ENCODE measurements at places on chromosomes 2 and 18.
A peak's percentile ranks its signal among the peaks of the same experiment; 100 is the strongest.

GRCh38 chr2:237600205-237600846 is 9.8 kb upstream of the RAB17 start:
- DNase-seq = no peak

GRCh38 chr2:43106559-43107527 is 119.6 kb downstream of the ZFP36L2 start:
- DNase-seq = no peak

DNA sequence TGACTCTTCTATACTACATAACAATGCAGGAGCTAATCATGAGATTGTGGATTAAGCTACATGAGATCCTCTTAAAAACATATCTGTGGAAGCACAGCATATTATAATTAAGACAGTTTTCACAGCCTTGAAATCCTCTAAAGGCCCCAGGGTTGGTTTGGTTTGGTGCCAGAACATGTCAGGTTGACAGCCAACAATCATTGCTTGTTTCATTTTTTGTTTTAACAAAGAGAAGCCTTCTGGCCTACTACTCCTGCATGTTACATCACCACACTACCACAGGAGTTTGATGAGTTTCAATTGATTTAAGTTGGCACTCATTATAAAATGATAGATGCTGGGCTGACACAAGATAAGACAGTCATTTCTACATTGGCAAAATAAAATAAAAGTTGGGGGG is 255.9 kb upstream of the ERBB4 start:
- no peak for DNase-seq

- DNase-seq = no peak
These were observed 32.5 kb downstream of the TET3 start for GRCh38 chr2:74017223-74017622.

GRCh38 chr2:98487806-98488189 is 43.1 kb downstream of the INPP4A start:
- DNase-seq = no peak

DNA sequence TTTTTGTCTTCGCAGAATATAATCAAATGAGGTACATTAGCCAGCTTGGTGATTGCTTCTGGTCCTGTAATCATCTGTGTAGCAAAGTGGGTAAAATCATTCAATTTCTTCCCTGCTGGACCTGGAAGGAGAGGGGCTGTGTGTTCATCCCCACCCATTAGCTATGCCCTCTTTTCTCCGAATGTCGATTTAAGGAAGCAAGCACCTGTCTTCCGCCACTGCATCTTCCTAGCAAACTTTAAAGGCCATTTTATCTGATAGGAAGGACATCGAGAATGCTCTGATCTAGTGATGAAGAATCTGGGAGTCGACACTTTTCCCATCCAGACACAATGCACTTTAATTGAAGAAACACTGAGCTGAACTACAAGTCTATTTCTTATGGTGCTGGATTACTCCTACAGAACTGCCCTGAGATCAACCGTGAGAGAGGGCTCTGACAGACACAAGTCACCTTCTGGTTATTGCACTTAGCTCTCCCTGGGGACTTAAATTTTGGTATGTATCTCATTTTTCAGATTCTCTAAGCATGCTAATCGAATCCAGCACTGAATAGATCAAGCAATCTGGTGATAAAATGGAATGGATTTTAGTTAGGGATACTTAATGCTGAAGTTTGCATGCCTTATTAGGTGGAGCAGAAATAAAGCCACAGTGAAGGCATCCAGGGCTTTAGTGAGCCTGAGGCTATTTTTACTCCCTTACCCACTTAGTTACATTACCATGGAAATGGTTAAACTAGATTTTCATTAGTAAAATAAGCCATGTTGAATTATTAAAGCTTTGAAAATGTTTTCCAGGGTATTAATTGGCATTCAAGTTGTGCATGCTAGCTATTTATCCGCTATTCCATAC is 1.3 kb downstream of the NYAP2 start:
- no peak for DNase-seq

DNA sequence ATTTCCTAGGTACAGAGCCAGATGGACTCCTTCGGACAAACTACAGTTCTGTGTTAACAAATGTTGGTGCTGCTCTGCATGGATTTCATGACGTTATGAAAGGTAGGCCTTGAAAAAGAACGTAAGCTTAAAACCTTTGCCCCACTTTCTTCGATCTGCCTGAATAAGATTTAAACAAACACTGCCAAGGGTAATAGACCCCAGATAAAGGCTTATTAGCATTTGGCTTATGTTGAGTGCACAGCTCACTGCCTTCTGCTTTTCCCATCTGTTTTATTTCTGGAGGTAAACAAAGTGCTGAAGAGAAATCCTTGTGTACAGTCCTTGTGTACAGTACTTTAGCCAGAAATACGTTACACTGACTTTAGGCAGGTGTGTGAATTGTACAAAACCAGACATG is 50.0 kb upstream of the STON1 start:
- no peak for DNase-seq

DNA sequence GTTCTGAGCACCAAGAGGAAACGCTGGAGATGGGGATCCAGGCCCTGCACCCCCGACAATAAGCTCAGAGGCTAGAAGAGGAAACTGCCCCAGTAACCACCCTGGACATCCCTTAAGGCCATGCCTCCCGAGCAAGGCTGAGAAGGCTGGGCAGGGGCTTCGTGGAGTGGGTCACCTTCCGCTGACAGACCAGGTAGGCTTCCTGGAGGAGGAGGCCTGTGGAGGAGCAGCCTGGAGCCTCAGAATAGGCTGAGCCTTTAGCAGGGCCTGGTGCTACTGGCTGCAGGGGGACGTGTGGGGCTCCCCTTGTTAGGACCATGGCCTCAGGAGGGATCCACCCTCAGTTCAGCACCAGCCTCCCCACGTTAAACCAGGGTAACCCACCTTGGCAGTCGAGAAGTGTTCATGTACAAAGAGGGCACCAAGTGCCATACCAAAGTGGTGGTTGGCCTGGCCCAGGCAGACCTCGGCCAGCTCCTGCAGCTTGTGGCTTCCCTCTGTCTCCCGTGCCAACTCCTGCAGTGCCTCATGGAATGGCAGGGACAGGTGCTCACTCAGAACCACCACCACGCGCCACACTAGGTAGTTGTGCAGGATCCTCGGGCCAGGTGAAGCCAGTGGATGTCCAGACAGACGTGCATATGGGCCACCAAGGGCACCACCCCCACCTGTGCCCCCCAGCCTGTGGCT is 28.5 kb upstream of the ALPP start:
- DNase-seq = no peak

- DNase-seq = peak; percentile 71
These were observed 331.6 kb downstream of the KCNS3 start for GRCh38 chr2:18209934-18210639.

- DNase-seq = no peak
These were observed 78.1 kb downstream of the SPHKAP start for GRCh38 chr2:228103379-228103778.

- DNase-seq = no peak
These were observed 132.6 kb downstream of the SEPTIN10 start for GRCh38 chr2:109481196-109481555.

- DNase-seq = peak; percentile 32
These were observed 252.6 kb downstream of the RND3 start for GRCh38 chr2:150234787-150235446.

- DNase-seq = no peak
These were observed 95.4 kb downstream of the ITGB1BP1 start for GRCh38 chr2:9327873-9328352.

DNA sequence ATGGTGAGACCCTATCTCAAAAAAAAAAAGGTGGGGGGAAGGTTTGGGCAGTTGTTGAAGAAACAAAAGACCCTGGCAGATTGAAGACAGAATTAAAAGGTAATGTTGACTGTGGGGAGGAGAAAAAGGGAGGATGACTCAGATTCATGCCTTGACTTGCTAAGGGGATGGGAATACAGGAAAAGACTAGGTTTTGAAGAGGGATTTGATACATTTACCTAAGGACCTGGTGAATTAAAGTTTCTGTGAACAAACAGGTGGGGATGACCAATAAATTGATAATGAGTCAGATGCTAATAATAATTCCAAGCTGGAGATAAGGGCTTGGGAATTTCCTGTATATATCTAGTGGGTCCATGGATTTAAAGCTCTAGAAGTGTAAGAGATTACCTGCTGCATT is 27.6 kb downstream of the TTR start:
- no peak for DNase-seq

DNA sequence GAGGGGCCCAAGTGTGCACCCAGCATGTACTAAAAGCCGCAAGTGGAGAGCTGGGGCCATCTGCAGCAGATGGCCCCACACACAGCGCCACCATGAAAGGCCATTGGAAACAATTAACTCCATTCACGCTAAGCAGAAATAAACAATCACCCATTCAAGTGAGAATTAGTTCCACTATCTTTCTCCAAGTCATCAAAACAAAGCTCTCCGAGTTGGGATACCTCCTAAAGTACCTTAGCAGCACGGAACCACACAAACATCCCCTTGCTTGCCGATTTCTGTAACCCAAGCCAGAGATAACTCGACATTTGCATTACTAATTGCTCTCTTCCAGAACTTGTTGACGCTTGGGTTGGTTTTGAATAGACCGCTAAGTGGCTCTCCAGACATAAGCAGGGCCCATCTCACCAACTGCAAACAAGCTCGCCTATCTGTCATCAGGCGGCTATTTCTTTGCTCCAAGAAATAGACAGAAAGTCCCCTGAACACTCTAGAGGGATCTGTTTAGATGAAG is 840.6 kb upstream of the SALL3 start:
- DNase-seq = no peak

DNA sequence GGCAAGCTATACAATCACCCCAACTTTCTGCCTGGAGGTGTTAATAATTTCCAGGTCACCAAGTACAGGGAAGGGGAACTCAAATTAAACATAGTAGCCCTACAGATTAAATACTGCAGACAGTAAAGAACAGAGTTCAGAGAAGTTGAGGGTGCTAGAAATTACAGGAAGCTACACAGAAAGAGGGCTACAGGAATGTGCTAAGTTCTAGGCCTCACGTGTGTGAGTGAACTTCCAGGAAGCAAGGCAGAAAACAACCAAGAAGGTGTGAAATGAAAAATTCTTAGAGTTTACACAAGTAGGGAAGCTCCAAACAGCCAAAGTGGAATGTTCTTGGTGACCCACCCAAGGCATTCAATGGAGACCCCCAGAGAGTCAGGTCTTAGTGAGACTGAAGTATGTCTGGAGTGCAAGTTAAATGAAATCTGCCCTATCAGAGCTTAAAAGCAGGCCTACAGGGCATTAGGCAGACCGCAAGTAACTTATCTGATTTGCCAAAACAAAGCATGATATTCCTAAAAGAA is 58.1 kb upstream of the RNU4ATAC start:
- DNase-seq = no peak

DNA sequence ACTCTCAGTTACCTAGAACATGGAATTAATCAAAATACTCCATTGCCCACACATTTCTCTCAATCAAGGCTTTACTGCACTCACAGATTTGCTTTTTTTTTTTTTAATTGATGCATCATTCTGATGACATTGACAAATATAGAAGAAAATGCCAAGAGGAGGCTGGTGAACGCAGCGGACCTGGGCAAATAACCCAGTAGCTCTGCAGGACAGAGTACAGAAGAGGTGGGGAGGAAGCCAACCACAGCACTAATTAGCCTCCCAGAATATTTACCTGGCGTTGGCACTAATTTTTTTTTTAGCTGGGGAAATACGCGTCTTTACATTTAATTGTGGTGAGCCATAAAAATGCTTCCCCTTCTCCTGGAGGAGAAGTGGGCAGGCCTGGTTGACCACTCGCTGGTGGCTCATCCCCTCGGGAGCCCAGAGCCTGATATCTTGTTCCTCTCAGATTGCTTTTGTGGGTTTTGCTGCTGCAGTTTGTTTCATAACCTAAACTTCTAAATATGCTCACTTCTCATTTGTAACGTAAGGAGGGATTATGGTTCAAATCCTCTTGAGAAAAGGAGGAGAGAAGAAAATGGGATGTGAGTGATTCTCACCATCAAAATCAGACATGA is 165.8 kb upstream of the EPB41L3 start:
- DNase-seq = no peak

GRCh38 chr18:54967786-54968185 is 8.5 kb upstream of the CCDC68 start:
- no peak for DNase-seq

- no peak for DNase-seq
These were observed 27.2 kb downstream of the IL1R2 start for GRCh38 chr2:102018823-102019445.

DNA sequence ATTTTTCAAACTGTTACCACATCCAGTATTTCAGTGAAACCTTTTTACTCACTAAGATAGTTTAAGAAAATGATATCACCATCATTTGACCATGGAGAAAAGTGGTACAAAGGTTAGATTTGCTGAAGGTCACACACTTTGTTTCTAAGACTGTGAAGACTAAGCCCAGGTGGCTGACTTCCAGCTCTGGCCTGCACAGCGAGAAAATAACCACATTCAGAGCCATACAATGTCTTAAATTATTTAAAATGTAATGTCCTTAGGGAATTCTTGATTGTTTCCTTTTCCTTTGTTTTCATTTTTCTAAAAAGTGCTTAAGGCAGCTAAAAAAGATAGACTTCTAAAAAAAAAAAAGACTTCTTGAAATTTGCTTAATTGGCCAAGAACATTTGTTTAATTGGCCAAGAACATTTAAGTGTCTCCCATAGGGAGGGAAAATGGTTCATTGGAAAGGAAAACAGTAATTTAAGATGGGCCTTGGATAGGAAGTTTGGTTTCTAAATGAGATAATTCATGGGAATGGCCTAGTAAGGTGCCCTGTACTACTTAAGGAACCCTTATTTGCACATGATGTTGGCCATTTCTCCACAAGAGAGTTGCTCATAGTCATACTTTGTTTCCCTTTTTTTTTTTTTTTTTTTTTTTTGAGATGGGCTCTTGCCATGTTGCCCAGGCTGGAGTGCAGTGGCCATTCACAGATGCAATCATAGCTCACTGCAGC is 45.2 kb downstream of the CYP1B1 start:
- no peak for DNase-seq

DNA sequence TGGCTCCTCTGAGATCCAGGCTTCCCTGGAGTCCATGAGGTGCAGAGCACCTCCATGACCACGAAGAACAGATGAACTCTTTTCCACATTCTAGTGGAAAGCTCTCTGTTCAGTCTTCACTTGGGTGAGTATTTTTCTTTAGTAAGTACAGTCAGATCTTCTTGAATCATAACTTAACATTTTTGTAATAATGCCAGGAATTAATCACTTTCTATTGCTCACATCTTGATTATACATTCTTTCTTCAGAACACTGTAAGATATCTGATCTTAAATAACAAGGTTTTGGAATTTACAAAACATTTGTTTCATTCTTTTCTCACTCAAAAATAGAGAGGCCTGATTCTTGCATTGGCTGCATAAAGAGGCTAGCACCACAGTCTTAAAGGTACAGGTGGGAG is 45.4 kb upstream of the RND3 start:
- no peak for DNase-seq

DNA sequence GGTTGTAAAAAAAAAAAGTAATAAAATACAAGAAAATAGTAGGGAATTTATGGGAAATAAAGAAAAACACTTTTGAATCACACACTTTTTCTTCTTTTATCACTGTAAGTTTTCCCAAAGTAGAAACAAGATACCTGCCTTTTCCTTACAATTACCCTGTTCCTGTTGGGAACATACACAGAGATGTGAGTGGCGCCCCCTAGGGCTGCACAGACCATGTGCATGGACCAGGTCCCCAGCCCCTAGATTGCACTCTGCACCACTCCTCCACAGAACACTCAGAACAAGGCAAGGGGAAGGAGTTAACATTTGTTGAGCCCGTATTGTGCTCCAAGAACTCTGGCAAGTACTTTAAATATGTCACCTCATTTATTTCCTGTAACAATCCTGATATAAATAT is 118.7 kb upstream of the NRP2 start:
- DNase-seq = no peak
